ENCODE measurements at places on chromosomes 5 and 9.
A peak's percentile ranks its signal among the peaks of the same experiment; 100 is the strongest.

DNA sequence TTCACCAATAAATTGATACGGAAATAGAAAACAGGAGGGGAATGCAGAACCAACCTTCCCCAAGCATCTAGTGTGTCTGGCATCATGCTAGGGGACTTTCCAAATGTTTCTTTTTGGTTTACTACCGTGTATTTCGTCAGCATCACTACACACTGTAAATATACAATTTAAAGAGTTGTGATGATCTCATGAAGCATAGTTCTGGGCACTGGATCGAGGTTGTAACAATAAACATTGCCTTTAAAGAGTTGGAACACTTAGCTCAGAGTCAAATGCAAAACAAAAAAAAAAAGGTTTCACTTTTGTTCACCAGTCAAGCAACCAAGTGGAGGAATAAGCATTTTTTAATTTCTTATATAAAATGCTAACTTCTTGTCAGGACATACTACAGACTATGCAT, 2.9 kb upstream of the SCAI start:
- DNase-seq, result no peak

DNA sequence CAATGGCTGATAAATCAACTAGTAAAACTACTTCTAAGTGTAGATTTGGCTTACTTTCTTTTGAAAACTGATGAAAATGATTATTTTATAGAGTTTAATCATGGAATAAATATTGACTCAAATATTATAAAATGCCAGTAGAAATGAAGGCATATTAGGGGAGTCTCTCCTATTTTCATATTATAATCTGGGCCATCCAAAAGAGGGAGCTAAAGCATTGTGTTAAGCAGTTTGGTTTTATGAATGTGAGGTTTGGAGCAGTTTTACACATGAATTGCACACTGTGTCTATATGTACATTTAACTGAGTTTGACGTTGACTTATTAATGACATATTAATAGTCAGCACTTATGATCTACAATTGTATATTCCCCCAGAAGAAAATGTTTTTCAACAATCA, 17.4 kb downstream of the CDH9 start:
- DNase-seq, result no peak

DNA sequence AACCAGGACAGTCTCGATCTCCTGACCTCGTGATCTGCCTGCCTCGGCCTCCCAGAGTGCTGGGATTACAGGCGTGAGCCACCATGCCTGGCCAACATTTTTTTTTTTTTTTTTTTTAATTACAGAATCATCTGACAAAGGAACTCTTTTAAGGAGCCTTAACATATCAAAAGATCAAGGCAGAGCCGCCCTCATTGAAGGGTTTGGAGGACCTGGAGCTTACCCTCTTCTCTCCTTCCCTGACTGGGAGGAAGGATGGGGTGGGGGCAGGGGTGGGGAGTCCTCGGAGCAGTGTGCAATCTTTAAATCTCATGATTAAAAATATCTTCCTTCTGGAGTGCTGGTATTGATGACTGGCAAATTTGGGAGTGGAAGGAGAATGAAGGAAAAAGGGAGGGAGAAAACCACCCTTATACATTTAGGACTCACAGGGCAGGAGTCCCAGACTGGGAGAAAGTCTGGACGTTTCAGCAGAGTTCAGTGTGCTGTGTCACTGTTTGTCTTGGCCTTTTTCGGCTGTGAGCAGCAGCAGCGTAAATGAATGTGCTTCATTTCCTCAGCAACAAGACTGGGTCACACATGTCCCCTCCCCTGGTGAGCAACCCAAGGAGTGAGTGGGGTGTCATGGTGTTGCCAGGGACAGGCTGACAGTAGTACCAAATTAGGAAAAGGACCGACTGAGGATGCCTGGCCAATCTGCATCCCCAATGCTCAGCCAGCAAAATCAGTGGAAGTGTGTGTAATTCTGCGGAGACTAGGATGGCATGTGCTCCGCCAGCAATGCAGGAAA, 115.3 kb upstream of the BNC2 start:
- no peak for DNase-seq

GRCh38 chr5:33621514-33621913, 180.7 kb downstream of the TARS1 start:
- no peak for DNase-seq

GRCh38 chr5:59725392-59725767, 168.1 kb downstream of the PDE4D start:
- DNase-seq, result no peak

DNA sequence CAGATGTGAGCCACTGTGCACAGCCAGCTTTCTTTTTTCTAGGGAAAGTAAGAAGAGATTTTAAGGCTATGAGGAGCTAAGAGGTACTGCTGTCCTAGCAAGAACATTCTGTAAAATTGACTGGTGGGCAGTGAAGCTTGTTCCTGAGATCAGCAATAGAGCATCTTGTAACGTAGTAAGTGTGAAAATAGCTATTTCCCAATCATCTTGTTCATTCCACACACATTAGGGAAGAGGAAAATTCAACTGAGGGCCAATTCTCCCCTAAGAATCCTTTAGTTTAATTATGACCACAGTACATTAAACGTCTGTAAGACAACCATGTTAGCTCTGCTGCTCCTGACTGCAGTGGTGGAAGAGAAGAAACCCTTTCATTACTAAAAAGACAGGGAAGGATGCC, 246.2 kb downstream of the EFNA5 start:
- DNase-seq, result no peak

- no peak for DNase-seq
Measured at GRCh38 chr5:169797577-169797976, 160.5 kb downstream of the DOCK2 start.

DNA sequence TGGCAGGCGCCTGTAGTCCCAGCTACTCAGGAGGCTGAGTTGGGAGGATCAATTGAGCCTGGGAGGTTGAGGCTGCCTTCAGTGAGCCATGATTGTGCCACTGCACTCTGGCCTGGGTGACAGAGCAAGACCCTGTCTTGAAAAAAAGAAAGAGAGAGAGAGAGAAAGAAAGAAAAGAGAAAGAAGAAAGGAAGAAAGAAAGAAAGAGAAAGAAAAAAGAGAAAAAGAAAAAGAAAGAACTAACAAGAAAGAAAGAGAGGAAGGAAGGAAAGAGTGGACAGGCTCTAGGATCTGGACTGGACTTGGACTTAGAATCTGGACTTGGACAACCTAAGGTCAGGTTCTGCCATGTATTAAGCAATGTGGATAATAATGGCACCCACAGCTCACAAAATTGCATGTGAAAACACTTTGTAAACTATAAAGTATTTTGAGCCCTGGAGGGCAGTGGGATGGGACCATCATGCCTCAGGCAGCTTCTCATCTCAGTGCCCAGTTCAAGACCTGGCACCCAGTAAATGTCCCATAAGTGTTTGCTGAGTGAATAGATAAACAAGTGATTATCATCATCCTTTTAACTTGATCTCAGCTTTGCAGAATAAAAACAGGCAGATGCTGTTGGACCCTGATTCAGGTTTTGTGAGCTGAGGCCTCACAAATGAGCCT, 12.8 kb upstream of the PHF19 start:
- DNase-seq, result no peak

GRCh38 chr5:110951373-110951791, 120.1 kb upstream of the TSLP start:
- DNase-seq, result no peak

GRCh38 chr9:17246770-17247169, 111.9 kb downstream of the CNTLN start:
- no peak for DNase-seq

- DNase-seq, result peak; percentile 12
Measured at GRCh38 chr9:68706363-68707201, 1.5 kb downstream of the PIP5K1B start.

DNA sequence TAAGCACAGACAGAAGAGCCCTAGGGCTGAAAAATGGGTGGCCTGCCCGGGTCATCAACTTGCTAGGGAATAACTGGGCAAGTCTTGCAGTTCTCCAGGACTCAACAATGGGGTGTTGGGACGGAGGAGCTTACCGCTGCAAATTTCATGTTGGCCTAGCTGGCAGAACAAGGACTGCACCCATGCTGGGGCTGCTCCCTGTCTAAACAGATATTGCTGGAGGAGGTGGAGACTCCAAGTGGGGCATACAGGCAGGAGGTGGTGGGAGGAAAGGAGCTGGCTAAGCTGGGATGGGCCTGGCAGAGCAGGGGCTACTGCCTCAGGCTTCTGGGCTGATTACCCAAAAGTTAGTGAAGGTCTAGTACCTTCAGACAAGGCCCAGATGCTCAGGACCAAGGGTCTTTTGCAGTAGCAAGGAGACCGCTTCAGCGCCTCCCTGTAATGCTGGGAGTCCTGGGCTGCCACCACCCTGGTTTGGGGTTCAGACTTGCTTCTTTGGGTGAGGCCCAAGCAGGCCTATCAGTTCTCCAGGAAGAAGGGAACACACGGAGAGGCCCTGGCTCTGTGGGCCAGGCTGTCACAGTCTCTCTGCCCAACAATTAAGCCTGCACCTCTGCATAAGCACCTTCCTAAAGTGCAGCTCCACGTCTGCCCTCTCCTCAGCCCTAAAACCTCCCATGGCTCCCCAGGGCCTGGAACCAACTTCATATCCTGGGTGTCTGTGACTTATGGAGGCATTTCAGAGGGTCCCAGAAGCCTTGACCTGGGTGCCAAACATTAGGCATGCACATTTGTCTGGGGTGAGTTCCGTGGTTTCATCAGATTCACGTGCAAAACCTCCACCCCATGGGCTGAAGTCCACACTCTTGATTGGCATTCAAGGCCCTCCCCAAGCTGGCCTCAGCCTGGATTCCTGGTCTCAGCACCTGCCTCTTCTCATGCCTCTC, 24.2 kb upstream of the KIF12 start:
- DNase-seq, result no peak

GRCh38 chr9:9117866-9118265, 1318.3 kb upstream of the DMAC1 start:
- no peak for DNase-seq

- DNase-seq, result no peak
Measured at GRCh38 chr5:173515526-173515925, 100.9 kb downstream of the BOD1 start.

GRCh38 chr5:37044120-37044519, 167.6 kb downstream of the NIPBL start:
- no peak for DNase-seq

DNA sequence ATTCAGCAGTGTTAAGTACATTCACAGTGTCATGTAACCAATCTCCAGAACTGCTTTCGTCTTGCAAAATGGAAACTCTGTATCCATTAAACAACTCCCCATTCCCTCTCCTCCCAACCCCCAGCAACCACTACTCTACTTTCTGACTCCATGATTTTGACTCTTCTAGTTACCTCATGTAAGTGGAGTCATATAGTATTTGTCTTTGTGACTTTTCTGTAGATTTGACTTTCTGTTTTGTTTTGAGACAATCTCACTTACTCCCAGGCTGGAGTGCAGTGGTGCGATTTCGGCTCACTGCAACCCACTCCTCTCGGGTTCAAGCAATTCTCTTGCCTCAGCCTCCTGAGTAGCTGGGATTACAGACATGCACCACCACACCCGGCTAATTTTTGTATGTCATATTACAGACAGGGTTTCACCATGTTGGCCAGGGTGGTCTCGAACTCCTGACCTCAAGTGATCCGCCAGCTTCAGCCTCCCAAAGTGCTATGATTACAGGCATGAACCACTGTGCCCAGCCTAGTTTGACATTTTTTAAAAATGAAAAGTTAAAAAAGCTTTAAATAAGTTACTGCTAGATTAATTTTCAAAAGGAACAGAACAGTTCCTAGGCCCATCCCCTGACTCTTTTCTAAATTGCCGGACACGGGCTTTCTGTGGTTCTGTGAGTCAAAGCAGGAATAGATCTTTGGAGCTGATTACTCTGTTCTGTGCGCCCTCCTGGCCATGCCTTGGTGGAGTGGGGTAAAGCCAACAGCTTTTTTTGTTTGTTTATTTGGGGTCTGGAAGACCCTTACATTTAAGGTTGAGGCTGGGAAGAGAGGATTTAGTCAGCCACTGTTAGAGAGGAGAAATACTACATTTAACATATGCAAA, 59.3 kb downstream of the RALGPS1 start:
- DNase-seq, result no peak

- peak; percentile 75 for DNase-seq
Measured at GRCh38 chr5:159098603-159099436, 896 bp downstream of the EBF1 start.

- DNase-seq, result no peak
Measured at GRCh38 chr5:31270396-31270795, 76.9 kb downstream of the CDH6 start.

- DNase-seq, result no peak
Measured at GRCh38 chr5:137502632-137503031, 3.5 kb upstream of the SPOCK1 start.

DNA sequence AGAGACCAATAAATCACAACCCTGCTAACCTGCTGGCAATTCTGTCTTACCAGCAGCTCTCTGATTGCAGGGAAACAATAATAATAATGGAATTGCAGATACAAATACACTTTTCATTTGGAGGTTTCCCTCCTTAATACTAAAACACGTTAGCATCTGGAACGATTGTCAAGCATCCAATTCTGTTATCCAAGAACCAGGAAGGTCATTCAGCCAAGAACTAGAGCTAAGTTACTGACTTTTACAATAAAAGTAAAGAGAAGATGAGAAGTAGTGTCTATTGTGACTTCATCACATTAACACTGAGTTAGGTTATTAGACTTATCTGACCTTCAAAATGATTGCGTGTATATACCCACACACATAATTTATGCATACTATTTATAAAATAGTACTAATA, 335.6 kb downstream of the BRINP1 start:
- no peak for DNase-seq

DNA sequence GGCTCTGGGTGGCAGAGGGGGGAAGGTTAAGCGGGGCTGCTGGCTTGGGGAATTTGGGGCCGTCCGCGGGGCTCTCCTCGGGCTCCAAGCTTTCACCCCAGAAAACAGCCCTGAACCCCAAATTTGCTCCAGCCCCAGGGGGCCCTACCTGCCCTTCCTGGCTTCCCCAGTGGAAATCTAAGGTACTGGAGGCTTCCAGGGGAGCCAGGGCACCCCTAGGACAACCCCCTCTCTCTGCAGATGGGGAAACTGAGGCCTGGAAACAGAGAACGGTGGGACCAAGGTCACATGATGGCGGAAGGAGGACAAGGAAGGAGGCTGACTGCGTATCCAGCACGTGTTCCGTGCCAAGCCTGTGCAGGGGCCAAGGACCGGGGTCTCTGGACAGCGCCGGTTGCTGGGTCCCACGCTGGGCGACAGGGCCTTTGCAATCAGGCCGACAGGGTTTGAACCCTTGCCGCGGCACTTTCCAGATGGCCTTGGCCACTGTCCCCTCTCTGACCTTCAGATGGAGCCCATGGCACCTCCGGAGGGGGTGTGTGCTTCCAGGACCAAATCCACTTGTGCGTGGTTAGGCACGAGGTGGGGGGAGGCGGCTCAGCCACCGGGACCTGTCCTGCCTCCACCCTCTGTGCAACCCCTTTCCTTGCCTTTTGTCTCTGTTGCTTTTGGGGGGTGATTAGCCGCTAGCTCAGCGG, 183.1 kb downstream of the C9orf50 start:
- DNase-seq, result no peak

GRCh38 chr5:116479776-116480675, 94.6 kb downstream of the SEMA6A start:
- DNase-seq, result no peak

All from germinal center (tissue), 1 donor.